Umbilical cord (tissue), 2 donors: ENCODE measurements at places on chromosomes 12 and 14.

DNA sequence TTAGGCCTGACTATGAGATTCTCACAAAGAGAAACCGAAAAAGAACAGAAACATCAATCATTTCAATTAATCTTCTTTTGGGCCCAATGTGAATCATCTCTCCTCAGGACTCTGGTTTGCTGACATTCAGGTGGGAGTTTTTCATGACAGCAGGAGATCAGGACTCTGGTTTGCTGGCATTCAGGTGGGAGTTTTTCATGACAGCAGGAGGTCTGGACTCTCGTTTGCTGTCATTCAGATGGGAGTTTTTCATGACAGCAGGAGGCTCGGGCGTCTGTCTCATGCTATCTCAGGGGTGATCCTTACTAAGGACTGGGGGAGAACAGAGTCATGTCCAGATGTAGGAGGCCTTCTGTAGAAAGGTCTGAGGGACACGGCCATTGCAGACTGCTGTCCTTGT is 40.1 kb upstream of the PARP11 start:
- no peak for DNase-seq

DNA sequence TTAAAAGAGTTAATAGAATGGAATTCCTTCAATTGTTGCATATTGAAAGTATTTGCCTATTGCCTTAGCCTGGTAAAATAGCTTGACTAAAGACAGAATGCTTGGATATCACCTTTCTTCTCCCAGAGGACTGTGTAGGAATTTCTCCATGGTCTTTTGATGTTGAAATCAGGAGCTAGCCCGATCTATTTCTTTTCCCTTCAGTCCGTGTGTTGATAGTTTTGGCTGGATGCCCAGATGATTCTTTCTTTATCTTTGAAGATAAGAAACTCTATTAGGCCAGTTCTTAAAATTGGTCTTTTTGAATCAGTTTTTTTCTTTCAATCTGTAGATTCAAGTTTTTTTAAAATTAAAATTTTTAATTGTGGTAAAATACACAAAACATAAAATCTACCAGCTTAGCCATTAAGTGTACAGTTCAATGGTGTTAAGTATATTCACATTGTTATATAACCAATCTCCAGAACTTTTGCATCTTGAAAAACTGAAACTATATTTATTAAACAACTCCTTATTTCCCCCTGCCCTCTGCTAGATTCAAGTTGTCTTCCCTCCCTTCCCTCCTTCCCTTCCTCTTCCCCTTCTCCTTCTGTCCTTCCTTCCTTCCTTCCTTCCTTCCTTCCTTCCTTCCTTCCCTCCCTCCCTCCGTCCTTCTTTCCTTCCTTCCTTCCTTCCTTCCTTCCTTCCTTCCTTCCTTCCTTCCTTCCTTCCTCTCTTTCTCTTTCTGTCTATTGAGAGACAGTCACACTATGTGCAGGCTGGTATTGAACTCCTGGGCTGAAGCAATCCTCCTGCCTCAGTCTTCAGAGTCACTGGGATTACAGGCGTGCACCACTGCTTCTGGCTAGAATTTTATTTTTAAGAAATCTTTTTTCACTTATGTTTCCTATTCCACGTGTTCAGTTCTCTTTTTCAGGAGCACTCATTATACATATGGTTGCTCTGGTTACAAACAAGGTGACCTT is 10.1 kb downstream of the LACRT start:
- DNase-seq: peak; percentile 33

DNA sequence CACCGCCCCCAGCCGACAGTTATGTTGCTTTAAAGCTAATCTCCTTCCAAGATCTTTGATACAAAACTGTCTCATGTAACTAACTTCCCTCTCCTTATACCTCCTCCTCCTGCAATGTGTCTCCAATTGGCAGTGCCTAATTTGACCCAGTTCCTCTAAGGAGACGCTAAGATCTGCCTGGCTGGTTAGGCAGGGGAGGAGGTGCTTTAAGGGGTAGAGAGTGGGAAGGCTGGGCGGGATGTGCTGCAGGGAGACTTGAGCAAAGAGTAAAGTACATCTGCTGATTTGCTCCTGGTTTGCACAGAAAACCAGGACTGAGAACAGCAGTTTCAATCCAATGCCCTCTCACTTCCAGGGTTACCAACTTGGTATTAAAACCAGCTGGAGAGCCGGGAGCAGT is 7.4 kb upstream of the IKZF4 start:
- DNase-seq: peak; percentile 44

DNA sequence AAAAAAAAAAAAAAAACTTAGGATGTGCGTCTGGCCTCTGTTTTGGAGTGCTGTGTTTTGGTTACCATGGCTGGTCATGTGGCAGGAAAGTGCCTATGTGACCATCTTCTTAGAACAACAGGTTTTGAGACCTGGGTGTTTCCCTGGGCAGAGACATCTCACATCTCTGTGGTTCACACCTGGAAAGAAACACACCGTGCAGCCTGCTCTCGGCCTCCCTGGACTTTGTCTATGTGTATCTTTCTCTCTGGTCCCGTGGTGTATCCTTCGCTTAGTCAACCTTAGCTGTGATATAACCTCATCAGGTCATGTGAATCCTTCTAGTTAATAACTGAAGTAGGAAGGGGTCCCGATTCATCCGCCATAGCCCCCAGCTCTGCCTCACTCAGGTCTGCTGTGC is 22.6 kb downstream of the ACADS start:
- DNase-seq: no peak

DNA sequence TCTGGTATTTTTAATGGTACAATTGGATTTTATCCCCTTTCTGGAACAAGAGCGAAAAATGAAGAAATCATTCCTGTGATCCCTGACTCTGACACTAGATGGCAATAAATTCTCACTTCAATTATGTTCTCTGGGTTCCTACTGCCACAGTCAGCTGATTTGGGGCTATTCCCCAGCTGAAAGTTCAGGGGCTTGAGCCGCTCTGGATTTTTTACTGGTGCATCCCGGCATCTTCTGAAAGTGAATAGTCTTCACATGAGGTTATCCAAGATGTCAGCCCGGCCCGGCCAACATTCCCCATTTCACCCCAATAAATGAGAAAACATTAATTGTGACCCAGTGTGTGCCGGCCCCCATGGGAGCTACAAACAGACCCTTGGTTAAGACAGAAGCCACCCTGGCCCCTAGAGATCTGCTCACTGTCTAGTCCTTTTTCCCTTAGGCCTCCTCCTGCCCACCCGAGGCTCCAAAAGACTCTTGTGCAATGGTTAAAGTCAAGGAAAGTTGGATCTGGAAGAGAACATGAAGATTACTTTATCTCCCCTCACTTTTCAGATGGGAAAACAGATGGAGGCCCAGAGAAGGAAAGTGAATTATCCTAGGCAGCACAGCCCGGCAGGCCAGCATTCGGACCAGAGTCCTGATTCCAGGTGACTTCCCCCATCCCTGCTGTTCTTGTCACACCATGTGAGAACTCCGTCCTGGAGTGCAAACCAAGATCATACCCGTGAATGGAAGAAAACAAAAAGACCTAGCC is 20.8 kb downstream of the CKAP4 start:
- peak; percentile 75 for DNase-seq

DNA sequence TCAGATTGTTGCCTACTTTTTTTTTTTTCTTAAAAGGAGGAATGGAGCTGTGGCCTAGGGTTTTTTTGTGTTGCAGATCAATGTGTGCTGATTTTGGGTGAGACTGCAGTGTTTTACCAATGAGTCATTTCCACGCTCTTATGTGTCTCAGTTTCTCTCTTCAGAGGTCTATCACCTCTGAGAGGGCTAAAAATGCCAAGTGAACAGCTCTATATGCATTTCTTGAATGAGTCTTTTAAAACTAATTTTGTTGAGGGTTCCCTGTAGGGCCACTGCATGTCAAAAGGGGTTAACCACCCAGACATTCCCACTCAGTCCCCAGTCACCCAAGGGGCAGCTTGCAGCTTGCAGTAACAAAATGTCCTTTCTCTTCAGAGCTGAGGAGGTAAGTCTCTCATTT is 24.3 kb upstream of the GLIPR1L2 start:
- no peak for DNase-seq

DNA sequence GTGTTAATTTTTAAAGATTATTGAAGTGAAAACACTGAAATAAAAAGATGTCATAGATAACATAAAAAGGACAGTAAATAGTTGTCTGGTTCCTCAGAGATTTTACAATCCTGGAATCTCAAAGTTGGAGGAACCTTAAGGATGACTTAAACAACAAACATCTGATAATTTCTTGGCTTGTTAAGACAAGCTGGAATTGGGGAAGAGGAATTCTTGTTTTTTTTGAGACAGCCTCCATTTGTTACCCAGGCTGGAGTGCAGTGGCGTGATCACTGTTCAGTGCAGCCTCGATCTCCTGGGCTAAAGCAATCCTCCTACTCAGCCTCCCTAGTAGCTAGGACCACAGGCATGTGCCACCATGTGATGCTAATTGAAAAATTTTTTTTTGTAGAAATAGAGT is 2.3 kb downstream of the ZNF410 start:
- no peak for DNase-seq

GRCh38 chr12:130863298-130863697 is 8.6 kb upstream of the RAN start:
- DNase-seq: no peak

- no peak for DNase-seq
These were observed 79.6 kb upstream of the IFNG-AS1 start for GRCh38 chr12:67909681-67910080.

GRCh38 chr14:84340938-84341337 is 1189.0 kb upstream of the FLRT2 start:
- DNase-seq: peak; percentile 84

- DNase-seq: peak; percentile 57
These were observed 386 bp downstream of the HDAC7 start for GRCh38 chr12:47819138-47819895.

DNA sequence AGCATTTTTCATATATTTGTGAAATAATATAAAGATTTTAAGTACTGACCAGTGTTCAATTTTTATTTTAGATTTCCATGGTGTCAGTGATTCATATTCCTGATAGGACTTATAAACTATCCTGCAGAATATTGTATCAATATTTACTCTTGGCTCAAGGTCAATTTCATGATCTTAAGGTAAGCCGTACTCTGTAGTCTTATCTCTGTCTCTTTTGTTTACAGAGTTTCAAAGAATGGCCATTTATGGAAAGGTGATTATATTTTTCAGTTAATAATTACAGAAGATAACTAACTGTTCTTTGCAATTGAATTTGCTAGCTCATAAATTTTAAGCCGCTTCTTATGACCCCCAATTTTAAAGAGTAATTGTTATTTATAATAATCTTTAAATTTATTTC is 27.9 kb downstream of the CGRRF1 start:
- no peak for DNase-seq
